ENCODE measurements at places on chromosomes 2 and 18.

GRCh38 chr2:223050900-223051504 is 988 bp upstream of the KCNE4 start:
- no peak for DNase-seq

- no peak for DNase-seq
These were observed 38.4 kb upstream of the UBXN4 start for GRCh38 chr2:135703300-135703699.

DNA sequence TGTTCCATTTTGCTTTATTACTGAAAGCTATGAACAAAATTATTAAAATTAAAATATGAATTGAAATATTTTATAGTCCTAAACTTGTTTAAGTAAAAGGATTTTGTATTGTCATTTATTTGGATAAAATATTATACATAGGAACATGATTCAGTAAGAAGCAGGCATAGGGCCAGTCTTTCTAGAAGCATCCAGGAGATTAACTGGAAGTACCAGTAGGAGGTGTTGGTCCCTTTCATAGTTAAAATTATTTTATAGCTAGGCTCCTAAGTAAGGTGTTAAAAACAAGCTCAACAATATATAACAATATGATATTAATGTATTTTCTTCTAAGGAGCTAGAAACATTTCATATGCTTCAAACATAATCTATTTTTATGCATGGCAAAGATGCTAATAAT is 43.7 kb downstream of the FIGN start:
- DNase-seq, result no peak

- no peak for DNase-seq
These were observed 68.5 kb downstream of the MOGAT1 start for GRCh38 chr2:222739939-222740338.

DNA sequence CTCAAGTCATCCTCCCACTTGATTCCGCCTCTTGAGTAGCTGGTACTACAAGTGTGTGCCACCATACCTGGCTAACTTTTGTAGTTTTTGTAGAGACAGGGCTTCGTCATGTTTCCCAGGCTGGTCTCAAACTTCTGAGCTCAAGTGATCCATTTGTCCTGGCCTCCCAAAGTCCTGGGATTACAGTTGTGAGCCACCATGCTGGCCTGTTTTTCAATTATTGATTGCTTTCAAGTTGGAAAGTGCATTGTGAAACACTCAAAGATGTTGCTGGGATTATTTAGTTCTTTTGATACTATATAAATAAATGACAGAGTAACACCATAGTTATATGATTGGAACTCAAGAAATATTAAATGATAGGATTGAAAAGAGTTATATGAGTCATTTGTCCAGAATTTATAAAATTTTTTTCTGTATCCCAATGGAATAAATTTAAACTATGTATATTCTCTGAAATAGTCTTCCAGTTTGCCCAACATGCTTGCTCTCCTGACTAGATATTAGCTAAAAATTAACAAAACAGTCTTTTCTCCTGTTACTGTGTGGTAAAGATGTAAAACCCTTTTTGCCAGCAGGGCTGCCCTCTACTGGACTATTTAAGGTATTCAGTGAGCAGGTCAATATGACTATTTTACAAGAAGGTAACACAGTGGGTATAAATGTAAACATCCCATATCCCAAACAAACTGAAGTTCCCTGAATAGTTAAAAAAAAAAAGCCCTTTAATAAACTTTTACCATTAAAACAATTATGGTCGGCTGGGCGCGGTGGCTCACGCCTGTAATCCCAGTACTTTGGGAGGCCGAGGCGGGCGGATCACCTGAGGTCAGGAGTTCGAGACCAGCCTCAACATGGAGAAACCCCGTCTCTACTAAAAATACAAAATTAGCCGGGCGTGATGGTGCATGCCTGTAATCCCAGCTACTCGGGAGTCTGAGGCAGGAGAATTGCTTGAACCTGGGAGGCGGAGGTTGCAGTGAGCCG is 42.7 kb downstream of the ACSL3 start:
- peak; percentile 43 for DNase-seq

All from NCI-H2029 (cell line).